ENCODE measurements at places on chromosomes 6 and 20. TPM values are rescaled to one million over a fixed set of nuclear protein-coding genes. Genes with fewer than 3 reads are reported as not detected.

GPR6 gene
- not detected for polyA plus RNA-seq

DNA sequence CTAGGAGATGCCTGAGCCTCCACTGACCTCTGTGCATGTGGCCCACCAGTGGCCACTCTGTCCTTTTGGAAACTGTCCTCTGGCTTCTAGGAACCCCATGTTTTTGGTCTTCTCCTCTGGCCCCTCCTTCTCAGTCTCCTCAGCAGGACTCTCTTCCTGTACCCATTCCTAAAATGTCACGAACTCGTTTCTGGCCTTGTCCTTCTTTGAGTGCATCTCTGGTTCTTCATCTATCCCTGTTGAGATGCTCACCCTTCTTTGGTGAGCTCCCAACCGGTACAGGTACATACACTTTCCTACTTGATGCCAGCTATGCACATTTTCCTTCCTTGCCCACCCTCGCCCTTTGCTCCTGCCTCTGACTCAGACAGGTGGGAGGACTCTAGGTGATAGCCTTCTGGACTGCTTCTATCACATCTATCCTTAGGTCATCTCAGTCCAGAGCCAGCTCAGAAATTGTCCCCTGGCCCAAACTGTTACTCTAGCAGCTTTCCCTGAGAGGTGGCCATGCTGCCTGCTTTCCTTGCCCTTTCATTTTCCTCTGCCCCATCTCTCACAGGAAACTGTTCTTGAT lies 14.8 kb upstream of the NNAT start:
- DNase-seq, result no peak

RAET1L gene
- 1.9 TPM for polyA plus RNA-seq

DNA sequence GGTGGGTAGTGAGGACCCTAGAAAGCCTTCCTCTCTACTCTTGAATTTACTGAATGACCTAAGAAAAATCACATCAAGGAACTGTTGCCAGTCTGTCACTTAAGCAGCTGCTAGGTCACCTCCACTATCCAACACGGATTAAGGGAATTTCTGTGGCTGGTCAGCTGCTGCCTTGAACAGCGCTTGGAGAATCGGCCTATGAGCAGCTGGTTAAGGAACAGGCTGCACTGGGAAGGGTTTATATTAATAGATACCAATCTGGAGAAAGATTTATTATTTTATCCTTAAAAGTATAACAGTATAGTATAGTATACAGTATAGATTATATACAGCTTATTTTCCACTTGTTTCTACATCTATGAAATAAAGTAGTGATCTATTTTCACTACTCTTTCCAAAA lies 6.5 kb downstream of the PTPRK start:
- DNase-seq, result no peak

GRCh38 chr20:50305636-50306477 lies 115.2 kb downstream of the CEBPB start:
- DNase-seq, result no peak

DNA sequence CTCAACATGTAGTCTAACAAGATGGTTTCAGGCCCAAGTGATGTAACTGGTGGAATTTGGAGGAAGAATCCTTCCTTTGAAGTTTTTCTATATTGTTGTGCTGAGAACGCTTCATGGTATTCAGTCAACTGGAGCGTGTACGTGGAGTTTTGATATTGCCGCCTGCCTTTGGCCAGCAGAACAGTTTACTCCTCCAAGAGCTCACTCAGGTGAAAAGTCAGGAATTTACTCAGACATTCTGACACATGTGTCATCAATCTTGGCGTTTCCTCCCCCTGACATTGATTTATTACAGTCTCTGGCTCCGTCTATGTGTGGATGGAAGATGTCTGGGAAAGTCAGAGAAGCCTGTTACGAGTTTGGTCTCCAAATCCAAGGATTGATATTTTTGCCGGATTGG lies 19.0 kb upstream of the TGM2 start:
- peak; percentile 92 for DNase-seq

GRCh38 chr20:1652104-1652503 lies 5.5 kb downstream of the SIRPG start:
- no peak for DNase-seq

LY6G6F gene
- polyA plus RNA-seq, result not detected

DNA sequence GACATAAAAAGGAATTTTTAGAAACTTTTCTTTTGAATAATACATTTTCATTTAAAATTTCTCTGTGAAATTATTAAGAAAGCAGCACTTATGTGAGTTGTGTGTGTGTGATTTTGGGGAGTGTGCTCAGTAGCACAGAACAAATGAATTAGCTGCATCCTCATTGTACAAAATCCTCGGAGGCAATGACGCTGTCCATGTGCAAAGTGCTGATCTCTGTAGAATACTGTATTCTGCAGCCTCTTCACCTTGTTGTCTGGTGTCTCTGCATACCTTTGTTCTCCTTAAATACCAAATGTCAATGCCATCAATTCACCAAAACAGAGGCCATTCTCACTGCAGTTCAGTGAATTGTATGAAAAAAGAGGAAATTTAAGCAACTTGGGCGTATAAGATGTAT lies 838.4 kb downstream of the QKI start:
- no peak for DNase-seq

GRCh38 chr6:73579389-73579788 lies 58.6 kb upstream of the EEF1A1 start:
- no peak for DNase-seq

Measured in foreskin keratinocyte (primary cell).